ENCODE measurements at places on chromosomes 16 and 17. TPM values are rescaled to one million over a fixed set of nuclear protein-coding genes. Genes with fewer than 3 reads are reported as not detected.

PRR35 gene
- not detected for total RNA-seq

HEATR9 gene
- total RNA-seq = not detected

AGRP gene
- total RNA-seq = not detected

GRCh38 chr17:50699410-50699809 lies 8.3 kb downstream of the ANKRD40 start:
- DNase-seq = no peak

LGALS9B gene
- 1.9 TPM for total RNA-seq

DNA sequence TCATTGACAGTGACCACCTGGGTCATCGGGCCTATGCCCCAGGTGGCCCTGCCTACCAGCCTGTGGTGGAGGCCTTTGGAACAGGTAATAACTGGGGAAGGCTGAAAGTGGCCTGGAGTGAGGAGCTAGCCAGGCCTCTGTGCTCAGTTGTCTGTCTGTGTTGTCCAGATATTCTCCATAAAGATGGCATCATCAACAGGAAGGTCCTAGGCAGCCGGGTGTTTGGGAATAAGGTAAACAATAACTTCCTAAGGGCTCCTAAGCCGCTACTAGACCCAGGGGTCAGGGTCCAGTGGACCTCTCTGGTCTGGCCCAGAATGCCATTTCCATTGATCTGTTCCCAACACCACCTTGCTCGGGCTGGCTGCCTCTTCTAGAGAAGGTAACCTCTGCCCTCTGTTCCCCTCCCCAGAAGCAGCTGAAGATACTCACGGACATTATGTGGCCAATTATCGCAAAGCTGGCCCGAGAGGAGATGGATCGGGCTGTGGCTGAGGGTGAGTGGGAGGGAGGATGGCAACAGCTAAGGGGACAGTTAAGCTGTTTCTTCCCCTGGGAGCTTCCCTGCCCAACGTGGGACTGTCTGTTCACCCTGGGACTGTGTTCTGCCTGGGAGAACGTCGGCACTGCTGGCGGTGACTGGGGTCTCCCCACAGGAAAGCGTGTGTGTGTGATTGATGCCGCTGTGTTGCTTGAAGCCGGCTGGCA lies 1.9 kb upstream of the MLX start:
- DNase-seq = no peak

All from NCI-H460 (cell line).